ENCODE measurements at places on chromosomes 6 and 20. TPM values are rescaled to one million over a fixed set of nuclear protein-coding genes. Genes with fewer than 3 reads are reported as not detected.

CCN5 gene
- 0.25 TPM for total RNA-seq

WFDC5 gene
- not detected for total RNA-seq

SNX21 gene
- total RNA-seq, result 31.1 TPM

REM1 gene
- not detected for total RNA-seq

IRAK1BP1 gene
- total RNA-seq, result 3.2 TPM

All from mesangial cell (primary cell).